ENCODE measurements at places on chromosomes 1 and 21.

DNA sequence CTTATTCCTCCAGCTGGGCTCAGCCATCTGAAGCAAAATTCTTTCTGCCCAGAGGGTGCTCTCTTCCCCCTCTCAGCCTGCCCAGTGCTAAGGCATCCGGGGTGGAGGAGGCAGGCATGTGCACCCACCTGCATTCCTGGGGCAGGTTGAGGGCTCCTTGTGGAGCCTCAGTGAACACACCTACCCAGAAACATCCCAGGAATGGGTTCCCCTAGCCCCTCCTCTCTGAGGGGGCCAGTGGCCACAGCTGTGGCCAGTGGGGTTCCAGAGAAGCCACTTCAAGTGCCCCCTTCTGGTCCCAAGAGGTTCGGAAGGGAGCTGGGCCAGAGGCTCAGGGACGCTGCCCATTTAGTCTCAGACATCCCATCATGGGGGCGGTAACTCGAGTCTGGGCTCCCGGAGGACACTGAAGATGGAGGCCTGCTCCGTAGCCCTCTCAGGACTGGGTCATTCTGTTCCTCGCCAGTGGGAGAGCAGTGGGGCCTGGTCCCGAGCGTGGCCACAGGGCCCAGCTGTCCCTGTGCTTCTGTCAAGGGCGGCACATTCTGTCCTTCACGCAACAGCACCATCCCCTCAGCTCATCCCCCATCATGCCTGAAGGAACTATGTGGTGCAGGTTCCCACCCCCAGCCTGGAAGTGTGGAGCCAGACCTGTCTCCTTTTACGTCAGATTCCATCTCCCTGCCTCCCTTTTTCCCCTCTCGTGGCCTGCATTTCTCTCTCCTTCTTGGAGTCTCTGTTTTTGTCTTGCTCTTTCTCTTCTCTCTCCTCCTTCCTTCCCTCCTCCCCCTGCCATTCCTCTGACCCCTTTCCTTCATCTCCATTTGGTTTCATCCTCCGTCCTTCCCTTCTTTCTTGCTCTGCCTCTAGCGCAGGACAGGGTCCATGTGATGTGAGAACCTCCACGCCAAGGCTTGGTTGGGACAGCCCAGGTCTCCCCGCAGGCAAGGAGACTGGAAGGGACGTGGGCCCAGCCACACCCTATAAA is 49.6 kb upstream of the KDM4A start:
- no peak for DNase-seq

- DNase-seq: no peak
These were observed 119.7 kb downstream of the HHAT start for GRCh38 chr1:210448297-210448892.

GRCh38 chr1:96992871-96993270 is 271.3 kb downstream of the PTBP2 start:
- no peak for DNase-seq

DNA sequence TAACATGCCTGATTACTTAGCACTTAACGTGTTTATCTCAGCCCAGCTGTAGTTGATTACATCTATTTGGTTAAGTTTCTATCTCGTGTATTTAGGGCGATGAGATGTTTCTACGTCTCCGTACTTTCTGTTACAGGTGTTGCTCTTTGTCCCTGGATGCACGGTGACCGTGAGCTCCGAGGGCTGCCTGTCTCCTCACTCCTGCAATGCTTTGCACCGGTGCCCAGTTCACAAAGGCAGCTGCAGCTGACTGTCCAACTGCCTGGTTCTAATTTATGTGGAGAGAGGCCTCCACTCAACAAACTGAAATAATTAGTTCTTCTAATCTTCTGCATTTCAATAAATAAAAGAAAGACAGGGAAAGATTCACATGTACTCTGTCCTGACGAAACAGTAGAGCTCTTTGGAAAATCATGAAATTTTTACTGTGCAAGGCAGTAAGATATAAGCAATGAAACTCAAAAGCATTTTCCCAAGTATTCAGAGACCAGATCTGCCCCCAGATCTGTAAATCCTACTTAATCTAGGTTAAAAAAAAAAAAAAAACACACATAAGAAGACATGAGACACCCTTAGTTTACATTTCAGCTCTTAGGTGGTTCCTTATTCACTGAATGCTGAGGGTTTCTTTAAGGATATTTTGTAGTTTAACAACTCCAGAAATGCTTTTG is 108.2 kb downstream of the TGFBR3 start:
- DNase-seq: no peak

DNA sequence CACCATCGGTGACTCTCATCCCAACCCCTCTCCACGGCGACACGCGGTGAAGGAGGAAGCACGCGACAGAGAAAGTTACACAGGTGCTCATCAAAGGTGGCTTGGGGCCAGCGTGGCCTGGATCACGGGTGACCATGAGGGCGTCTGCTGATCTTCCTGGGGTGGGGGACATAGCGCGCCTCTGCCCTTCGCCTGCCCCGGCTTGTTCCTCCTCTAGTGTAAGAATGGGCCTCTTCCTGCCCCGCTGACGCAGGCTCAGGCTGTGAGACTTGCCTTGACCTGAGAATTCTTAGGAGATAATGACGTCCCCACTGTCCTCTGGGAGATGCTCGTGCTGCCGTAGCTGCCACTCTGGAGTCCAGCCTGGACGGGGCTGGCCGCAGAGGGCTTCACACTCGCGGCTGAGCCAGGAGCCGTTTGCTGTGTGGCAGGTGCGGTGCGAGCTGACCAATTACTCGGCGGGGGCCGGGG is 39.0 kb upstream of the TMEM52 start:
- DNase-seq: no peak

DNA sequence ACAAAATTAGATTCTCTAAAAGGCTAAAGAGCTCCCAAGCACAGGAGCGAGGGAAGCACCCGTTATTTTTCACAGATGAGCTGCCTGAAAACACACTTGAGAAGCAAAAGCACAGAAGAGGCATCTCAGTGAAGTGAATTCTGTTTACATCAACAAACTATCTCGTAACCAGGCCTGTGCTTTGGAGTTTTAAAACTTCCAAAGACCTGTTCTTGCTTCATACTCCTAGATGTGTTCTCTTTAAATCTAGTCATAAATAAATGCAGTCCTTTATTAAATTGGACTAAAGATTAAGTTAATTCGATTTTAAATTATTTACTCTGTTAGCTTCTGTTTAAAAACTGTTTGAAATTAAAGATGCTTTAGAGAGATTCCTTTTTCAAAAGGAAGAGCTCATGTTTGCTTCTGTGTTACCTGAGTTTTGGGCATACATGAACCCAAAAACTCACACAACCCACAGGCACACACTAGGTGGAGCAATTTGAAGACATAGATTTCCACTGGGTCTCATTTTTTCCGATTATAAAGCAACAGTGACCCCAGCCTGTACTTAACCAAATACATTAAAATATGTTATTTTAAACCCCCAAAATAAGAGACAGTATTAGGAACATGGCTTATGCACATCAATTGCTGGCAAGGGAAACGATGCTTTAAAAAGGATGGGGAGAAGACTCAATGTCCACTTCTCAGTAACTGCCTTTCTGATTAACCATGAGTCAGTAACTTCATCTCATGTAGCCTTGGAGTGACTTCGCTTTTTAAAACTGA is 648.2 kb downstream of the SMYD3 start:
- DNase-seq: no peak

GRCh38 chr1:41768583-41768982 is 150.1 kb downstream of the HIVEP3 start:
- DNase-seq: no peak

GRCh38 chr1:83527987-83528386 is 470.9 kb downstream of the TTLL7 start:
- DNase-seq: no peak

GRCh38 chr1:212737559-212737958 is 37.9 kb upstream of the BATF3 start:
- no peak for DNase-seq

DNA sequence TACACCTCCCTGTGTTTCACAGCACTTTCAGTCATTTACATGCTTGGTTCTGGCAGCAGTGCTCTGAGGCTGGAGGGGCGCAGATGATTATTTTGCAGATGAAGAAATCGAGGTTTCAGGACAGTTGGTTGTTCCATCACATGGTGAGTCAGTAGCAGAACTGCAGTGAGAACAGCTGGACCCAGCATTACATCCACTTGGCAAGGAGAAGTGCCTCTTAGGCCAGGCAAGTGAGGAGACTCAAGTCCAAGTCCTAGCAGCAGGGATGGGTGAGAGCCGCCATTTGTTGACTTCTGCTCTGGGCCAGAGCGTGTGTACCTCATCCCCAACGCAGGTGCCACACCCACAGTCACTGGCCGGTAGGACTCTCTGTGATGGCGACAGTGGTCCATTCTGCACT is 26.8 kb upstream of the EPHA8 start:
- no peak for DNase-seq

- DNase-seq: peak; percentile 86
These were observed at the start of gene EVA1B for GRCh38 chr1:36323636-36324352. Gene EVA1B, minus strand, starts transcription at chr1:36323645. Its CDS starts 608 bp downstream, at chr1:36323037.

GRCh38 chr1:43902058-43902831 is 31.4 kb upstream of the ARTN start:
- no peak for DNase-seq

- no peak for DNase-seq
These were observed 18.4 kb upstream of the PLEKHG5 start for GRCh38 chr1:6509919-6510291.

DNA sequence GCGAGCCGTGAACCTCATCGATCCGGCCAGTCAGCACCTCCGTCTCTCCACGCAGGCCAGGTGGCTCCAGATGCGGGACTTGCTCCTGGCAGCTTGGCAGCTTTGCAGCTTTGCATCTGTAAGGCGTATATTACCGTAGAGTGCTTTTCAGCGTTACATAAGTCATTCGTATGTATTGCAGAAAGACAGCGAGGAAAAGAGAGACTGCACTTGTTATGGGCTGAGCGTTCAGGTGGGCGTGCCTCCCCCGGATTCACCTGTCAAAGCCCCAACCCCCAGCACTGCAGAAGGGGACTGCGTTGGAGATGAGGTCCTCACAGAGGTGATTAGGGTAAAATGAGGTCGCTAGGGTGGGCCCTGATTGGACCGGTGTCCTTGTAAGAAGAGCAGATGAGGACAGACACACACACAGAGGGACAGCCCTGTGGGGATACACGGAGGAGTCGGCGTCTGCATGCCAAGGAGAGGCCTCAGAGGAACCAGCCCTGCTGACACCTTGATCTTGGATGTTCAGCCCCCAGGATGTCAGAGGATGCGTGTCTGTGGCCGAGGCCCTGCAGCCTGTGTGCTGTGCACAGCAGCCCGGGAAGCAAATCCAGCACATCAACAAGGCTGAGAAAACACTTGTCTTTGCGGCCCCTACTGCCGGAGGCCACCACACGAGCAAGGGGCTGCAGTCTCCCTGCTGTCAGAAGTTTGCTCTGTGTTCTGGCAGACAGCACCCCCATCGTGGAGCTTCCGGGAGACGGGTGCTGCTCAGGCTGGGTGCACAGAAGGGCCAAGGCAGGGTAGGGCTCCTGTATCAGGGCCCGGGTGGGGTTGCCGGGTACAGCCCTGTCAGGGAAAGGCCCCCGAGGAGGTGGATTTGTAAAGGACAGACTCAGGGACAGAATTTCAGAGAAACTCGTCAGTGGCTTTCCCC is 10.9 kb upstream of the AGPAT3 start:
- DNase-seq: no peak

- DNase-seq: no peak
These were observed 48.4 kb downstream of the DOP1B start for GRCh38 chr21:36204980-36205379.

DNA sequence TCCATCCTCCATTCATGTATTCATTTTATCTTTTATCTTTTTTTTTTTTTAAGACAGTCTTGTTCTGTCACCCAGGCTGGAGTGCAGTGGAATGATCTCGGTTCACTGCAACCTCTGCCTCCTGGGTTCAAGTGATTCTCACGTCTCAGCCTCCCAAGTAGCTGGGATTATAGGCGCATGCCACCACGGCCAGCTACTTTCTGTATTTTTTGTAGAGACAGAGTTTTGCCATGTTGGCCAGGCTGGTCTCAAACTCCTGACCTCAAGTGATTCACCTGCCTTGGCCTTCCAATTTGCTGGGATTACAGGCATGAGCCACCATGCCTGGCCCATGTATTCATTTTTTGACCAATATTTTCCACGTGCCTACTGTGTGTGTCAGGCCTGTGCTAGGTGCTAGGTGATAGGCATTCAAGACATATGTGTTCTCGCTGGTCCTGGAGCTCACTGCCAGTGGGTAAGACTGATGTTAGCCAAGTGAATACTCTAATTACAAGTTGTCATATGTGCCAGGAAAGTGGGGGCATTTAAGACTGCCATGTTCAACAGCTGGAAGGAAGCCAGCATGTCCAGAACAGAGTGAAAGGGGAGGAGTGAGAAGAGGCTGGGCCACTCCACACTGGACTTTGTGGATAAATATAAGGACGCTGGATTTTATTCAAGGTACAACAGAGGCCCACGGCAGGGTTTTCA is 5.3 kb upstream of the CELSR2 start:
- no peak for DNase-seq

- DNase-seq: peak; percentile 56
These were observed 31.9 kb upstream of the SLC19A1 start for GRCh38 chr21:45574081-45574501.

- DNase-seq: no peak
These were observed 139.9 kb upstream of the IGSF21 start for GRCh38 chr1:17967623-17968255.

- DNase-seq: no peak
These were observed 91.4 kb upstream of the CTTNBP2NL start for GRCh38 chr1:112304612-112305011.

DNA sequence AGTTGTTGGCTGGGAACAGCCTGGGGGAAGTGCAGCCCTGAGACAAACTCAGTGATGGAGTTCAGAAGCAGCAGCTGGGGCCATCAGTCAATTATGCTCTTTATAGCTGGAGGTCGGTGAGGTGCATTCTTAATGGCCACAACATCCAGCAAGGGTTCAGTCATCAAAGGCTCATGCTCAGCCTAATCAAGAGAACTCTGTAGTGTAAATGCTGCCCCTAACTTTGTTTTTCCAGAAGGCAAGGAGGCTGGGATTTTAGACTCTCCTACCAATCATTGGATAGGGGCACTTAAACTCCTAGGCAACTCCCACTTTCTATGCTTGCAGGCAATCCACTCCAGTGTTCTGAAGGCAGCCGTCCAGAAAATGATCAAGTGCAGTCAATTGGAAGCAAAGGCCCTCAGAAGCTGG is 15.0 kb upstream of the RGS4 start:
- DNase-seq: no peak

DNA sequence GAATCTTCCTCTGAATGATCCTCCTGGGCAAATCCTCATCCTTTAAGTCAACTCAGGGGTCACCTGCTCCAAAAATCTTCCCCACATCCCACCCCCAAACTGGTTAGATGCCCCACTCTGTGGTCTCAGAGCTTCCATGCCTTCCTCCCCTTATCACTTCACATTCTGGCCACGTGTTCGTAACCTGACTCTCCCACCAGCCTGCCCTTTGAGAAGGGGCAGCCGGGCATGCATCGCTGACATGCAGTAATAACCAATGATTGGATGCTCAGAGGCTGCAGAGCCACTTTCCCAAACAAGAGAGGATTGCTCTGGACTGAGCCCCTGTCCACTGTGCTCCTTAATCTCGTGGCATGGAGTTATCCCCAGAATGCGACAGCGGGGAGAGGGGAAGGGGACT is 7.0 kb downstream of the LELP1 start:
- DNase-seq: no peak

Data from sciatic nerve (tissue), 2 donors.